Panc1 (cell line): ENCODE measurements at places on chromosomes 4 and X.

DNA sequence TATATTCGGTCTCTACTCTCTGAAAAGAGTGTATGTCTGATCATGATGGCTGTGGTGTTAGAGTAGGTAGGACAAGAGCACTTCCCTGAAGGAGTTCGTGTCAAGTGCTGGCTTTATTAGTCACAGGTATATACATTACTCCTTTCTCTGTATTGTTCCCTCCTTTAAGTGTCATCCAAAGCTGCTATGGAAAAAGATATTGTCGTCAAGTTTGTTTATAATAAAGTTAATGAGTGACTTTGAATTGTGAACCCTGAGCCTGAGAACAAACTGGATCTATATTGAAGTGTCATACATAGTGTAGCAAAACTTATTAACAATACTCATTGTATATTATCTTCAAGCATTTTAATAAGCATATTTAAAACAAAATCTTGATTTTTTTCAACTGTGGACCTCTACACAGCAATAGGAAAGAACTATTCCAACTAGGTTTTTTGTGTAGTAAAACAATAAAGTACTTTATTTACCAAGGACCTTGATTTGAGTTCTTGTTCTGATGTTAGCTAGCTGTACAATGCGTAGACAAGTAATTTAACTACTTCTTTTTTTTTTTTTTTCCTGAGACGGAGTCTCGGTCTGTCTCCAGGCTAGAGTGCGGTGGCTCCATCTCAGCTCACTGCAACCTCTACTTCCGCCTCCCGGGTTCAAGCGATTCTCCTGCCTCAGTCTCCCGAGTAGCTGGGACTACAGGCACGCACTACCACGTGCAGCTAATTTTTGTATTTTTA is 177.7 kb downstream of the RAPGEF2 start:
- no peak for DNase-seq

- DNase-seq = no peak
Measured at GRCh38 chr4:24771241-24771640, 24.1 kb upstream of the SOD3 start.

DNA sequence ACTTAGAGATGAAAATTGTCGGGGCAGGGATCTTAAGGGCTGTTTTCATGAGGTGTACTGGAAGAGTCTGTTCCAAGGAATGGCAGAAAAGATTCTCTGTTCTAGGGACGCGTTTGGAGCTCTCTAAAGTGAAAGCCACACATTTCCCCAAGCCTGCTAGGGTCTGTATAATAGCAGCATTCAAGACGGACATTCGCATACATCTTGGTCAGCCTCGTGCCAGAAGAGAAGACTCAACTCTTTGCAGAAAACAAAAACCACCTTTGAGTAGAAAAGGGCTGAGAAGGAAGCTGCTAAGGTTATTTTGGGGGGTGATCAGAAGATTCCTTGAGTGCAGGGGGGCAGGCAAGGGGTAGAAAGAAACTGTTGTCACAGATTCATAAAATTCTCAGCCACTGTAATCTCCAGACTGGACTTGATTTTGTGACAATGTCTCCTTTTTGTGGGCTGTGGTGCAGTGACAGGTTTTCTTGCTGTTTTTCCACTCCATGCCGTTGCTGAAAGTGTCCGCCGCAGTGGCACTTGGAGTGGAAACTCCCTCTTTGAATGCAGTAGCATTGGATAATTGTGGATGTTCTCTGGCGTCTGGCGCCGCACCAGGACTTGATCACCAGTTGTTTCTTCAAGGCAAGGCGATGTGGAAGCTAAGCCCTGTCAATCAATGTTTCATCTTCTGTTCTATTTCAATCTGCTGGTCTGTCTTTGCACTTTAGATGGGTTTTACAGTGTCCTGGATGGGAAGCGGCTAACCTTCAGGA is 2.9 kb downstream of the GYG2 start:
- DNase-seq = no peak

DNA sequence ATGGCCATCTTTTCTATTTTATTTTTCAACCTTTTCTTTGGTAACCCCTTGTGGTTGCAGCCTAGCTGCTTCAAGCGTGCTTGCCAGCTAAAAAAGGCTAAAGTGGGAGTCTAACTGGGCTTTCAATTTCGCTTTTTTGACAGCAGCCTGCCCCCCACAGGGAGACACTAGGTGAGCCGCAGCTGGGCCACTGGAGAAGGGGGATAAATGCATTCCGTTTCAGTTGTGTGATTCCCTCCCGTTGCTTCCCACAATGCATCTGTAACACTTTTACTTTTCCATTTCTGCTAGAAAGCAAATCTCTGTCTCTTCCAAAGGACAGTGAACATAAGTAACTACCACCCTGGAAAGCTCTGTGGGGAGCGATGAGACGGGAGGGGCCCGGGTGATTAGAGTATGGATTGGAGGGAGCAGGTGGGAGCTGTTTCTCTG is 86.3 kb upstream of the RAPGEF2 start:
- no peak for DNase-seq

GRCh38 chr4:56389558-56389957 is 2.3 kb upstream of the AASDH start:
- DNase-seq = no peak

DNA sequence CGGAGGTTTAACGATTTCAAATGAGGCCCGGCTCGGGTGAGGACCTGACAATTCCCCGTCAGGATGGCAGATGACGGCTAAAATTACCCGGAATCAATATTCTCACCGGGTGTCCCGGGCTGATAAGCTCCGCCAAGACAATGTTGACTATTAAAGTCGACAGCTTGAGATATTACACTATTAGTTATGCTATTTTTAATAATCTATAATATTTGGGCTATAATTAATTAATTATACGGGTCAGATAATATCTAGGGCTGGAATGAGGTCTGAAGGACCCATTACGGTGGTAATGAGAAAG is 9.4 kb upstream of the NKX1-1 start:
- no peak for DNase-seq

DNA sequence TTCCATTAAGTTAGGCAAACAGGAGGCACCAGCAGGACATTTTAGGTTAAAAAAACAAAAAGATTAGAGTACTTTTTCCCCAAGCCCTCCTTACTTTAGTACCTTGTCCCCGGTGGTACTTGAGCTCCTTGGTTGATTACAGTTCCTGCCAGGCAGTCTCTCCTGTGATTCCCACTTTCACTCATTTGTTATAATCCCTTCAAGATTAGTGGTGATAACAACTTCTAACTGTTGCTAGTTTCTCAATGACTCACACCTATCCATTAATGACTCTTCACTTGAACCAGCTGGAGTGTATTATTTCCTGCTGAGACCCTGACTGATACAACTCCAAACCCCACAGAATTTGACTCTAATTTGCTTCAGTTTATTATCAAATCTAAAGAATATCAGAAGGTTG is 765.0 kb upstream of the DIAPH2 start:
- DNase-seq = no peak

GRCh38 chrX:148535639-148536038 is 35.2 kb downstream of the AFF2 start:
- no peak for DNase-seq

GRCh38 chr4:28351826-28352225 is 1491.2 kb downstream of the STIM2 start:
- DNase-seq = no peak

- DNase-seq = no peak
Measured at GRCh38 chr4:8912506-8912905, 40.9 kb upstream of the HMX1 start.

GRCh38 chr4:144817081-144817480 is 171.1 kb downstream of the HHIP start:
- no peak for DNase-seq

DNA sequence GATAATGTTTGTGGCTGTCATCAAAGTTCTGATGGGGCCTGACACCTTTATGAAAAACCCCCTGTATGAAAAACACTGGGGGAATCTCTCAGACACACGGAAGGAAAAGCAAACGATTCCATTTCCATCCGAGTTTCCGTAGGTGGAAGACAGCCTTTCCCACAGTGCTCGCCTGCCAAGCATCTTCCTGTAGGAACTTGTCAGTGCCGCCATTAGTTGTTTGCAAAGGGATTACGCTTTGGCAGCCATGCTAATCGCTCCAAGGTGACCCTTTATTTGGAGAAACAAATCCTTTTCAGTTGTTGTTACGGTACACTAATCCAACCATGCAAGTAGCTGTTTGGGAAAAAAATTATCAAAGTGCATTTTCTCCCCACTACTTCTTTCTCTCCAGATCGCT is 44.4 kb upstream of the STOX2 start:
- DNase-seq = no peak

DNA sequence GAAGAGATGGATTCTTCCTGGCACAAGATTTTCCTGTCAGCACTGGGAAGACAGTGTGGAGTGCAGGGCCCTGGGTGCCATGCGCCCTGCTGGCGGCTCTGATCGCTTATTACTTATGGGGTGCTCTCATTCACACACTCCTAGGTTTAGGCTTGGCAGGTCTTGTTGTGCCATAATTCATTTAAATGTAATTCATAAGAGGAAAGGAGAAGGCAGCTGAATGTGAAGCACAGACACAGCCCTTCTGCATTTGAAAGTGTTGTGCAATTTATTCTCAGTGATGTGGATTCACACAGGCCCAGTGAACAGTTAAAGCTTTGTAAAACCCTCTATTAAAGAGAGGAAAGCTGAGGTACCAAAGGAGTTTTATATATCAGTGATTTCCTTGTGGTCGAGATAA is 249.7 kb downstream of the C4orf33 start:
- DNase-seq = no peak
